Uterus (tissue), 4 donors: ENCODE measurements at places on chromosomes 4 and X. TPM values are rescaled to one million over a fixed set of nuclear protein-coding genes. Genes with fewer than 3 reads are reported as not detected.

Gene STAP1
- total RNA-seq = 0.59 TPM

Gene BCOR
- 35.2 TPM for total RNA-seq

Gene GJB1
- total RNA-seq = 0.27 TPM

Gene LINC00632
- 14.4 TPM for total RNA-seq

Gene SLC9B1
- 4.8 TPM for total RNA-seq

Gene RHOXF2B
- total RNA-seq = not detected

Gene FAT4
- 15.6 TPM for total RNA-seq

Gene SRPK3
- 13.8 TPM for total RNA-seq

Gene EGFL6
- total RNA-seq = not detected
